ENCODE measurements at places on chromosomes 1 and 21.

- peak overlapping the region; percentile 86 for H3K27ac ChIP-seq
- H3K4me3 ChIP-seq = no peak overlapping the region
- H3K27me3 ChIP-seq = no peaks in the 10 kb centered on the region
- peaks cover 96% of the 10 kb centered on the region for H3K4me1 ChIP-seq
- DNase-seq = peak; percentile 76
These were observed 27.9 kb downstream of the TNFRSF1B start for GRCh38 chr1:12194666-12195216.

DNA sequence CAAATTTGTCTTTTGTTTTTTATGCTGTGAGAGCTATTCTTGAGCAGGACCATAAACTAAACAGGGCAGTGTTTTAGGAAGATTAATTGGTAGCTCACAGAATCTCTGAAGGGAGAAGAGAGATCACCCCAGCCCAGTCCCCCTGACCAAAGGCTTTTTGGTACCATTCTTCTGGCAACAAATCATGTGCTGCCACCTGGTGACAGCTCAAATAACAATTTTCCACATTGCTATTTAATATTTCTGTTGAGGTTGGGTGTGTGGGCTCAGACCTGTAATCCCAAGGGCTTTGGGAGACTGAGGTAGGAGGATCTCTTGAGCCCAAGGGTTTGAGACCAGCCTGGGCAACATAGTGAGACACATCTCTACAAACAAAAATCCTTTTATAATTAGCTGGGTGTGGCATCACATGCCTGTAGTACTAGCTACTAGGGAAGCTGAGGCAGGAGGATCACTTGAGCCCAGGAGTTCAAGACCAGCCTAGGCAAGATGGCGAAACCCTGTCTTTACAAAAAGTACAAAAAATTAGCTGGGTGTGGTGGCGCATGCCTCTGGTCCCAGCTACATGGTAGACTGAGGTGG, 2.2 kb upstream of the TESK2 start:
- no peak overlapping the region for H3K4me3 ChIP-seq
- H3K4me1 ChIP-seq = peaks cover 36% of the 10 kb centered on the region
- no peak overlapping the region for H3K27ac ChIP-seq
- no peaks in the 10 kb centered on the region for H3K27me3 ChIP-seq
- H3K36me3 ChIP-seq = no peaks in the 10 kb centered on the region

DNA sequence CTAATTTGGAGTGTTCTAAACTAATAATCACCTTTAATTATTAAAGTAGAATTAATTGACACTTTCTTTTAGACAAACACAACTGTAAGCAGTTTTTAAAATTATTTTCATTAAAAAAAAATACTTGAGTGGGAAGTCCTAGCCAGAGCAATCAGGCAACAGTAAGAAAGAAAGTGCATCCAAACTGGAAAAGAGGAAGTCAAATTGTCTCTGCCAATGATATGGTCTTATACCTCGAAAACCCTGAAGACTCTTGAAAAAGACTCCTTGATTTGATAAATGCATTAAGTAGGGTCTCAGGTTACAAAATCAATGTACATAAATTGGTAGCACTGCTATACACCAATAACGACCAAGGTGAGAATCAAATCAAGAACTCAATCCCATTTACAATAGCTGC, 83.0 kb upstream of the GADD45A start:
- no peaks in the 10 kb centered on the region for H3K4me1 ChIP-seq
- H3K4me3 ChIP-seq = no peak overlapping the region
- DNase-seq = no peak
- no peaks in the 10 kb centered on the region for H3K27me3 ChIP-seq
- no peaks in the 10 kb centered on the region for H3K36me3 ChIP-seq

GRCh38 chr1:94599095-94599813, 57.7 kb upstream of the F3 start:
- H3K4me3 ChIP-seq = no peak overlapping the region
- H3K27ac ChIP-seq = no peak overlapping the region
- no peak for DNase-seq
- peaks cover 47% of the 10 kb centered on the region for H3K4me1 ChIP-seq
- no peaks in the 10 kb centered on the region for H3K27me3 ChIP-seq

DNA sequence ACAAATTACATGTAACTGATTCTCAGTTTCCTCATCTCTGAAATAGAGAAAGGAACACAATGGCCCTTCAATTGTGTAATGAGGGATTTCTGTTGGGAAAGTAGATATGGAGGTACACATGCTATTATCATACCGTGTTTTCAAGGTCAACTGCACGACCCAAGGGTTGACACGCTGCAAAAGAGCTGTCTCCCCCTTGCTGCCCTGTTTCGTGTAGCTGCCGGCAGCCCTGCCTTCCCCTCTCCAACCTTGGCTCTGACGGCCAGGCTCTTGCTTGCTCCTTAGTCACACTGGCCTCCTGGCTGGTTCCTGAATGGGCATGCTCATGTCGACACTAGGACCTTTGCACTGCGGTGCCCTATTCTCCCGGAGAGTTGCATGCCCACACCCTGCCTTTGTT, 134.4 kb downstream of the GALNT2 start:
- H3K4me1 ChIP-seq = peaks cover 8% of the 10 kb centered on the region
- peaks cover 44% of the 10 kb centered on the region for H3K36me3 ChIP-seq
- no peak overlapping the region for H3K27ac ChIP-seq
- no peaks in the 10 kb centered on the region for H3K27me3 ChIP-seq

GRCh38 chr1:17183388-17184160, 21.4 kb upstream of the PADI1 start:
- no peak for DNase-seq
- H3K27me3 ChIP-seq = no peaks in the 10 kb centered on the region
- peaks cover 6% of the 10 kb centered on the region for H3K4me1 ChIP-seq

GRCh38 chr1:16203550-16203949, 8.9 kb downstream of the ARHGEF19 start:
- no peak for DNase-seq
- peaks cover 18% of the 10 kb centered on the region for H3K4me1 ChIP-seq
- H3K4me3 ChIP-seq = no peak overlapping the region
- peaks cover 7% of the 10 kb centered on the region for H3K36me3 ChIP-seq
- H3K27me3 ChIP-seq = no peaks in the 10 kb centered on the region

DNA sequence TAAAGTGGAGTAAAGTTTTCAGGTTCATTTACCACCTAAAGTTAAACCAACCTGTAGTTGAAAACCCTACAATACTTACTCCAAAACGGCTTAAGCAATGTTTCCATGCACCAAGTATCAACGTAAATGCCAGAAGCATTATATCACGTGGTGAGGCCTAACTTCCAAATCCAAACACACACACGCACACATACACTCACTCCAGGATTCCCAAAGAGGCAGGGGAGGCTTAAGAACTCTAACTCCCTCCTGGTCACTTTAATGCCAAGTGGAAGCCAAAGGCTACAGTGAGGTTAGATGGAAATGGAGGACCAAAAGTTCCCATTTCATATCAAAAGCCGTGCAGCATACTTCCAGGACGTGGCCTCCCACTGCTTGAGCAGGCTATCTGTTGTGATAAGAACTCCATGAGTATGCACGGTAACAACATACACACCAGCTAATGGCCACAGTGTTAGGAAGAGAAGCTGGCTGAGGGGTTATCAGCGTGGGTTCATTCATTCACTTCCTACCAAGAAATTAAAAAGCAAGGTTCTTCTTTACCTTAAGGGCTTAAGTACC, 224.1 kb downstream of the SLC45A1 start:
- H3K27me3 ChIP-seq = no peaks in the 10 kb centered on the region
- DNase-seq = no peak
- peaks cover 7% of the 10 kb centered on the region for H3K4me1 ChIP-seq
- peaks cover 42% of the 10 kb centered on the region for H3K36me3 ChIP-seq
- no peak overlapping the region for H3K27ac ChIP-seq

- peak; percentile 88 for DNase-seq
- H3K36me3 ChIP-seq = no peaks in the 10 kb centered on the region
These were observed 26.5 kb downstream of the DMRTB1 start for GRCh38 chr1:53485478-53486394.

DNA sequence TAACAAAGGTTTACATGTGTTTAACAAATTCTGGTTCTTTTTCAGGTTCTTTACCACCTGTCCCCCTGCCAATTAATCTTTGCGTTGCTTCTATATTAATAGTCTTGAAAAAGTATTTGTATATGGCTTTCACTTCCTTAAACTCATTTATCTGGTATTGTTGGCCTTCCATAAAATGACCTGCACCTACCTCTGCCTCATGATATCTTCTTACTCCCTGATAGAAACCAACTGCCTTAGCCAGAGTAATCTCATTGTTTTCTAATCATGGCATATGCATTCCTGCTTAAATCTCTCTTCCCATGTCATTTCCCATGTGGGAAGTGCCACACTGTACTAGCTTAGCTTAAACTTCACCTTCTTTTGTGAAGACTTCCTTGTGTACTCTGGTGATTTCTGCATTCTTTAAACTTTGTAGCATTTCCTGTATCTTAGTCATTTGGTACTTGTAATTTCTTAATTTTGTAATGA, 8.7 kb downstream of the SMG7 start:
- no peak overlapping the region for H3K4me3 ChIP-seq
- H3K27me3 ChIP-seq = no peaks in the 10 kb centered on the region
- peak overlapping the region; percentile 44 for H3K27ac ChIP-seq
- DNase-seq = no peak
- no peaks in the 10 kb centered on the region for H3K36me3 ChIP-seq

GRCh38 chr1:205272536-205272935, 44.8 kb downstream of the TMCC2 start:
- H3K36me3 ChIP-seq = no peaks in the 10 kb centered on the region
- peaks cover 28% of the 10 kb centered on the region for H3K4me1 ChIP-seq
- no peaks in the 10 kb centered on the region for H3K27me3 ChIP-seq
- DNase-seq = no peak

- H3K4me1 ChIP-seq = no peaks in the 10 kb centered on the region
- H3K36me3 ChIP-seq = no peaks in the 10 kb centered on the region
- no peak for DNase-seq
- no peak overlapping the region for H3K4me3 ChIP-seq
- H3K27ac ChIP-seq = no peak overlapping the region
These were observed 211.9 kb upstream of the SPAG17 start for GRCh38 chr1:118396829-118397495.

DNA sequence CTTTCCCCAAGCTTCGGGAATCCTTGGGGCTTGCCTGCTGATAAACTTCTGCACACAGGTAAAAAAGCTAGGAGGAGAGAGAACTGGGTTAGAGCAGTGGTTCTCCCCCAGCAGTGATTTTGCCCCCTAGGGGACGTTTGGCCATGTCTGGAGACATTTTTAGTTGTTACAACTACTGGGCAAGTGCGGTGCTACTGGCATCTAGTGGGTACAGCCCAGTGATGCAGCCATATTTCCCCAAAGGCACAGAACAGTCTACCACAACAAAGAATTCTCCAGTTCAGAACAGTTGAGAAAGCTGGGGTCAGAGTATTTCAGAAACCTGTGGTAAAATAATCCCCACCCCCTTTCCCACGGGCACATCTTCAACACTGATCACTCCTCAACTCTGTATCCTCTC, 41.3 kb downstream of the LRRC71 start:
- no peak overlapping the region for H3K27ac ChIP-seq
- H3K27me3 ChIP-seq = no peaks in the 10 kb centered on the region
- peaks cover 11% of the 10 kb centered on the region for H3K4me1 ChIP-seq

- no peak overlapping the region for H3K27ac ChIP-seq
- no peaks in the 10 kb centered on the region for H3K27me3 ChIP-seq
- H3K36me3 ChIP-seq = peaks cover 22% of the 10 kb centered on the region
These were observed 54.8 kb downstream of the OSBPL9 start for GRCh38 chr1:51671527-51672325.
